ENCODE measurements at places on chromosomes 7 and 10.

GRCh38 chr7:76285604-76286374, 16.7 kb upstream of the HSPB1 start:
- DNase-seq = no peak

- DNase-seq = no peak
Measured at GRCh38 chr10:120494313-120494710, 37.3 kb downstream of the PLPP4 start.

- no peak for DNase-seq
Measured at GRCh38 chr10:79378647-79379511, 31.6 kb downstream of the PPIF start.

GRCh38 chr10:117668327-117669008, 125.9 kb downstream of the EMX2 start:
- no peak for DNase-seq

DNA sequence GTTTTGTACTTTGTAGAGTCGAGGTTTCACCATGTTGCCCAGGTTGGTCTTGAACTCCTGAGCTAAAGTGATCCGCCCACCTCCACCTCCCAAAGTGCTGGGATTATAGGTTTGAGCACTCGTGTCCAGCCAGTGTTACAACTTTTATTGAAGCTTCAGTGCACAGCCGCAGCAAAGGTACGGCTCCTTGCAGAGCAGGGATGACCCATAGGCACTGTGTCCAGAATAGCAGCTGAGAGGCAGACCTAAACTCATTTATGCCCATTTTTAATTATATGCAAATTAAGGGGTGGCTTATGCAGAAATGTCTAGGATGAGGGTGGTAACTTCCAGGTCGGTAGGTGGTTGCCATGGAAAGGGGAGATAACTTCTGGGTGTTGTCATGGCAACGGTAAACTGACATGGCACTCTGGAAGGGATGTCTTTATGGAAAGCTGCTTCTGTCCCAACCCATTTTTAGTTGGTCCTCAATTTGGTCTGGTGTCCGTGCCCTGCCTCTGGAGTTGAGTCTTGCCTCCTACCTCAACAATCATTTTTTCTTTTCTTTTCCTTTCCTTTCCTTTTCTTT, 22.7 kb downstream of the NYAP1 start:
- no peak for DNase-seq

- DNase-seq = no peak
Measured at GRCh38 chr7:41006306-41006995, 696.4 kb downstream of the INHBA start.

Measured in breast epithelium (tissue), 4 donors.